ENCODE measurements at places on chromosomes 11 and 22.

DNA sequence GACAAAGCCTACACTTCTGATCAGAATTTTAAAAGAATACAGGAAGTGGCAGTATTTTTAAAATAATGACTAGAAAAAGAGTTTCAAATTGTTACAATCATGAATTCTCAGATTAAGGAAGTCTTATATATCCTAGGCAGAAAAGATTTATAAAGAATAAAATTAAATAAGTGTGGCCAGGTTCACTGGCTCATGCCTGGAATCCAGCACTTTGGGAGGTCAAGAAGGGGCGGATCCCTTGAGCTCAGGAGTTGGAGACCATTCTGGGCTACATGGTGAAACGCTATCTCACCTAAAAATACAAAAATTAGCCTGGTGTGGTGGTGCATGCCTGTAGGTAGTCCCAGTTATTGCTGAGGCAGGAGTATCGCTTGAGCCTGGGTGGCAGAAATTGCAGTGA, 24.1 kb downstream of the XKR3 start:
- no peak for DNase-seq

- no peak for DNase-seq
Measured at GRCh38 chr11:103608566-103608965, 427.9 kb upstream of the DDI1 start.

- no peak for DNase-seq
Measured at GRCh38 chr22:41910050-41911000, 4.5 kb downstream of the SHISA8 start.

GRCh38 chr11:17992916-17993315, 19.9 kb downstream of the SERGEF start:
- DNase-seq = no peak

DNA sequence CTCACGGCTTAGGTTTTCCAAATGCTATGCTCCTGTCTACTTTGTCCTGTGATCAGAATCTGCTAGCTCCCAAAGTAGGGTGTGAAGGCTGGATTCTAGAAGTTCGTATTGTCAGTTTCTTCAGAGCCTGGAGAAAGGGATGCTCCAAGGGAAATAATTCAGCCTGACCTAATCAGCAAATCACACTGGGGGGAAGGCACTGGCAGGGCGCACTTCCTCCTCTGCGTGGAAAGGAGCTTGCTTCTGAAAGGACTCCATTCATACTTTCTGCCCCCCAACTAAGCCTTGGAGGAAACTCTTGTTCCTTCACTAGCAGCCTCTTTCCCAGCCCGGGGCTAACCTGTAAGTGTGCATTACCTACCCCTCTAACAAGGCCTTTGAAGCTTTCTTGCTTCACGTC, 165.9 kb downstream of the NAV2 start:
- DNase-seq = no peak

DNA sequence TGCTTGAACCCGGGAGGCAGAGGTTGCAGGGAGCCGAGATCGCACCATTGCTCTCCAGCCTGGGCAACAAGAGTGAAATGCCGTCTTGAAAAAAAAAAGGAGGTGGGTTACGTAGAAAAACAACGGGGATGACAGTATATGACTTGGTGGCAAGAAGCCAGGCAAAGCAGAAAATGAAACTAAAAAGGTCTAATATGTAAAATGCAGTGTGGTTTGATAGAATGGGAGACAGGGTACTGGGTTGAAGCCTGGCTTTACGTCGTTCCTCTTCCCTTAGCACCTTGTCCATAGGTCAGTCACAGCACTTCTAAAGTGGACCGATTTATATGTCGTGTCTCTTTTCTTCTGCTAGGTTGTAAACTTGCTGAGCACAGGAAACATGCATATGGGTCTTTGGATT, 274.9 kb upstream of the ZC3H12C start:
- no peak for DNase-seq

GRCh38 chr11:34546511-34547209, 33.1 kb upstream of the ELF5 start:
- no peak for DNase-seq

GRCh38 chr11:84165139-84165538, 879.0 kb upstream of the CCDC90B start:
- DNase-seq = no peak

- DNase-seq = no peak
Measured at GRCh38 chr22:32469799-32470212, 4.8 kb upstream of the FBXO7 start.

DNA sequence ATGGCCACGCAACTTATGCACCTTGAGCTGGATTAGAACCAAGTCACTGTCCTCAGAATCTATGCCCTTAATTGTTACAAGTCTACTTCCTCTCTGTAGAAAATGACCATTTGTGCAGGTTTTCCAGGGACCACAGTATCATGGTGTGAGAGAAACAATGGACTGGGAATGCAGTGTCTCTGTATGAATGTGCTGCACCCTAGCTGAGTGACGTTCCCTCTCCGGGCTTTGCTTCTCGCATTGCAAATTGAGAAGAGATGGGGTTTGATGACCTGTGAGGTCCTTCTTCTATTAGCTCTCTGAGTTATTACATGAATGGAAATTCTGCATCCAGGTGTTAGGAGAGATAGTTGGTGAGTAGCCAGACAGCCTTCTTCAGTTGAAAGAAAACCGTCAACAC, 1052.3 kb downstream of the NTM start:
- no peak for DNase-seq

DNA sequence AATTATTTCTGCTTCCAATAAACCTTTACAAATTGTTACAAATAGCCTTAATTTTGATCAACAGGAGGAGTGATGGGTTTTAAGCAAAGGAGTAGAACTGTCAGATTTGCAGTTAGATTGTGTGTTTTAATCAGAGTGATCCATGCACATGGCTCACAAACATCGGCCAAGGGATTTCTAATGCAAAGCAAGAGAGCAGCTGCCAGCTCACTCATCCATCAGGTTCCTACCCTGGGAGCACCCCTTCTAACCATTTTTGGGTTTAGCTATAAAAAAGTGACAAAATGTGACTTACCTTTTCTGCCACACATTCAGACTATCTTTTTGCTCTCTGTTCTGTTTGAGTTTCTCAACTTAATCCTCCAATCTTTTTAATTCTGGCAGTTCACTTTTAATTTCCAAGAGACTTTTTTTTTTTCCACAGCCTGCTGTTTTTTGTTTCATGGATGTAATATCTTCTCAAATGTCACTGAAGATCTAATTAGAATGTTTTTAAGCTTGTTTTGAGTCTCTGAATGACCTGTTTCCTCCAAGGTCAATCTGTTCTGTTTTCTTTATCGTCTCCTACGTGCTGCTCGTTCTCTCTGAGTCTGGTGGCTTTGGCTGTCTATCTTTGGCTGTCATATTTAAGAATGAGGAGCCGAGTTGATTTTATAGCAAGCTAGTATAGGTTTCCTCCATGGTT, 6.0 kb downstream of the IZUMO1R start:
- DNase-seq = no peak

- DNase-seq = no peak
Measured at GRCh38 chr11:111623527-111624030, 21.3 kb downstream of the SIK2 start.

DNA sequence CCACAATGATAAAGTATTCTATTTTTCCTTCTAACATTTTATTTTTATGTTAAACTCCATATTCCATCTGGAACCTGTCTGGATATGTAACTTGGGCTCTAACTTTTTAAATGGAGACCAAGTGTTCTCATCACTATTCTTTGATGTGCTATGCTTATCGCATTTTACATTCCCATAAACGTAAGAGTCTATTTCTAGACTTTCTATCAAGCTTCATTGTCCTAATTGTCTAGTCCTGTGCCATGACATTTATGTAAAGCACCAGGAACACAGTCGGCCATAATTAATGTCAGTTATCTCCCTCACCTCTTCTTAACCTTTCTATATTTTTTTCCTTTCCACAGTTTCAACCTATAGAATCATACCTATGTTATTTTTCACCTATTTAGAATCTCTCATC, 113.9 kb upstream of the TEAD1 start:
- no peak for DNase-seq

GRCh38 chr11:103648670-103649400, 387.6 kb upstream of the DDI1 start:
- no peak for DNase-seq

DNA sequence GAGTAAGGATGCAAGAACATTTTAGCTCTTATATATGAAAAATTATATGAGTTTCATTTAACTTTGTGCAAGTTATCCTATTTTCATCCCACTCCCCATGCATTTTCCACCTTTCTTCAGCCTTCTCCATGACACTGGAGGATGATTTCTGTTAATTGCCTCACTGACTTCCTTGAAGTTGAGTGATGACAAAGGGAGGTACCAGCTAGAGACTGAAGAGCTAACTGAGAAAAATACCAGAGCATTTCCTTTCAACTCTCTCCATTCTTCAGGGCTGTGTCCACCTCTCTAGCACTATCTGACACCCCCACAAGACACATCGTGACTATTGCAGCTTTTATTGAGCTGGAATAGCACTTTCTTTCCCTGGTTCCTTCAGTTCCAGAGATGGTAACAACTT, 711.6 kb upstream of the LRRC4C start:
- DNase-seq = no peak

DNA sequence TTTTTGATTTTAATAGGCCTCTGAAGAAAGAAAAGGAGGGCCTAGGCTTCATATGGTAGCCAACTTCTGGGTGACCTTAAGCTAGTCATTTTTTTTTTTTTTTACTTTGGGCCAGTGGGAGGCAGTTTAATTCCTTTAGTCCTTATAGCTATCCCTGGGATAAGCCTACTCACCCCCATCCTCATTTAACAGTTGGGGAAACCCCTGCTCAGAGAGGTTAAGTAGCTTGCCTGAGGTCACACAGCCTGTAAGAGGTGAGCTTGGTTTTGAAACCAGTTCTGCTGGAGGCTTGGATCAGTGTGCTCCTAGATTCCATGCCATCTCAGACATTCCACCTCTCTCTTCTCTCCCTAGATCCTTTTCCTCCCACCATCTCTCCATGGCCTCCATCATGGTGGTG, 86.4 kb downstream of the MYO18B start:
- no peak for DNase-seq

DNA sequence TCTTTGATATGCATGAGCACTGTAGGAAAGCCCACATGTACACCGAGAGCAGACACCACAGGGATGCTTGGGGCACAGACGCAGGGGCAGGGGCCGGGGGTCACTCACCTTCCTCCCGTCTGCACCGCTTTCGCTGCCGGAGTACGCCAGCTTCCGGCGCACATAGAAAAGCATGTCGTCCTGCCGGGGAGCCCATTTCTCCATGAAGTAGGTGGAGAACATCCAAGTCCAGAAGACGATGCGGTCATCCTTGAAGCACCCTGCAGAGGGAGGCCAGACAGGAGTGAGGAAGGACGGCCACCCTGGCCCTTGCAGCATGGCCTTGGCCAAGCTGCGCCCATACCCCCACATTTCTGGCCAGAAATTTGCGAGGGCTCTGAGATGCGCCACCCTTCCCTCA, 28.8 kb downstream of the KIAA0930 start:
- DNase-seq = no peak

DNA sequence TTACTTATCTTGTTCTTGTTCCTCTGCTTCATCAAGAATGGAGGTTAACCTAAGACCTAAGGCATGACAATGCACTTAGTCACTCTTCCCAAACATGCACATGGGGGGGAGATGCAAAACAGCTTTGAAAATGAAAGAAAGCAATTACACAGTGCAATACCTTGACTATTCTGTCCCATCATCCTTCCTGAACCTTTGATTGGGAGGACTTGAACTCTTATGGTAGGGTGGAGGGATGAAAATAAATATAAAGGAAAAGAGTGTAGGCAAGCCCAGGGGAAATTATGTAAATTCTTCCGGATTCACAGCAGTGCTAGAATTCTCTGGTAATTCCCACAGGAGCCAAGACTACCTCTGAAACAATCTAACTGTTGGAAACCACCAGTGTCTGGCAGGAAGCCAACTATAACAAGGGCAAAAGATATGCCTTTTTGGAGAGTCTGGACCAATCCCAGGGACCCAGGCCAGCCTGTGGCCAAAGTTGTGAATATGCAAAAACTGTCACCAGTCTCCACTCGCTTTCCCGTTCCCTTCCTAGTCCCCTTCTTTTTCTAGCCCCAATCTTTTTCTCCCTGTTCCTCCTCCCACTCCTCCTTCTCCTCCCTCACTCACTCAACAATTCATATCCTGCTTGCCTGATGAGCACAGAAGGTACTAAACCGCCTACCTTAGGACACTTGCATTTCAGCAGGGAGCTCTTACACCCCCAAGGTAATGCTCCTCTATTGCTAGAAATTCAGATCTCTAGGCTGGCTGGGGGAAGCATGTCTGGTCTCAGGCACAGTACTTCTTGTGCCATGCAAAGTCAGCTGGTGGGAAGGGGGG, 2.5 kb upstream of the RCN1 start:
- peak; percentile 15 for DNase-seq

- DNase-seq = no peak
Measured at GRCh38 chr11:95682552-95682951, 107.0 kb downstream of the FAM76B start.

- DNase-seq = no peak
Measured at GRCh38 chr11:119100994-119101758, 477 bp downstream of the DPAGT1 start.

DNA sequence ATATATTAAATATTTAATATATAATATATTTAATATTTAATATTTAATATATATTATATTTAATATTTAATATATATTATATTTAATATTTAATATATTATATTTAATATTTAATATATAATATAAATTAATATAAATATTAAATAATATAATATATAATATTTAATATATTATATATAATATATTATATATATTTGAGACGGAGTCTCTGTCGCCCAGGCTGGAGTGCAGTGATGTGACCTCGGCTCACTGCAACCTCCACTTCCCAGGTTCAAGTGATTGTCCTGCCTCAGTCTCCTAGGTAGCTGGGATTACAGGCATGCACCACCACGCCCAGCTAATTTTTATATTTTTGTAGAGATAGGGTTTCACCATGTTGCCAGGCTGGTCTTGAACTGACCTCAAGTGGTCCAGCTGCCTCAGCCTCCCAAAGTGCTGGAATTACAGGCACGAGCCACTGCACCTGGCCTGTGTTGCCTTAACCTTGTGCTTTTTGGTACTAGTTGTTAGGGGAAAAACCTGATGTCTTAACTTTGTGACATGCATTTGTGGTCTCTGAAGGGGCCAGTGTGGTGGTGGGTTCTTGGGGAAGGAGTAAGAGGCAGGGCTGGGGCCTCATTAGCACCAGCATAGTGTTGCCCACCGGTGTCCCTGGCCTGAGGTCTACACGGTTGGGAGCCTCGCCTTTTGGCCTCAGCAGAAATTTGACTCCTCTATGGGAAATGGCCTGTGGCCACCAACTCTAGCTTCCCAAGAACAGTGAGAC, 16.6 kb downstream of the SEC14L3 start:
- DNase-seq = no peak
